NCI-H146 (cell line): ENCODE measurements at places on chromosomes 7 and 10.

GRCh38 chr10:74898201-74898976, 72.0 kb downstream of the KAT6B start:
- DNase-seq: no peak

- no peak for DNase-seq
Measured at GRCh38 chr10:92569071-92569470, 4.8 kb downstream of the IDE start.

- no peak for DNase-seq
Measured at GRCh38 chr7:157889480-157889879, 552.7 kb downstream of the DNAJB6 start.

- peak; percentile 56 for DNase-seq
Measured at GRCh38 chr10:29131952-29132547, 156.8 kb upstream of the LYZL1 start.

DNA sequence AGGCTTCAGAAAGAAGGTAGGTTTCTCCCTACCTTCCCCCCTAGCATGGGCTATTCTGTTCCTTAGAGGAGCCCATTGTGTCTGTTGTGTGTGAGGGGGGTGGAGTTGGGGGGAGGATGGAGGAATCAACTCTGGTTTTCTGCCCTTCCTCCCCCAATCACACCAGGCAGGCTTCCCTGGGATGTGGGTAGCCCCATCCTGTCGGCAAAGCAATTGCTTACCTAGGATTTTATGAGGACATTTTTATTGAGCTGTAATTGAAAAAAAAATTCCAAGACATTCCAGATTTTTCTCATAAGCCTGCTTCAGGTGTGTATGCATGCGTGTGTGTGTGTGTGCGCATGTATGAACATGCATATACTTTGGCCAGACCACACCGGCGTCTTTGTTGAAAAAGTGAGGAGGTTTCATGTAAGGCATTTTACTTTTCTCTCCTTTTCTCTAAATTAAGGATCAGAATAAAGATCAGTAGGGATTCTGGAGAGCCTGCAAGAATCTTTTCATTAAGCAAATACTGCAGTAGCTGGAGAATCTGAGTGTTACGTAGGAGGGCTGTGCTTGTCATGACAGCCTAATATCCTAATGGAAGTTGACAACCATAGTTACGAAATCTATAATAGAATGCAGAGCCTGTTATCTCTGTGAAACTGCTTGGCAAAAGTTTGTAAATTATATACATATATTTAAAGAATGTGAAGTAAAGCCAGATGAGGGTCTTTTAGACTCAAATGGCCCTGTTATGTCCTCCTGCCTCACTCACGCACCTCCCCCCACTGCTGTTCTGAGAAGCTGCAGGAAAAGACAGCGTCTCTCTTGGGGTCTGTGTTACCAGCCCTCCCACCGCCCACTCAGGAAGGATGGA, 27.3 kb upstream of the SAMD8 start:
- DNase-seq: no peak

DNA sequence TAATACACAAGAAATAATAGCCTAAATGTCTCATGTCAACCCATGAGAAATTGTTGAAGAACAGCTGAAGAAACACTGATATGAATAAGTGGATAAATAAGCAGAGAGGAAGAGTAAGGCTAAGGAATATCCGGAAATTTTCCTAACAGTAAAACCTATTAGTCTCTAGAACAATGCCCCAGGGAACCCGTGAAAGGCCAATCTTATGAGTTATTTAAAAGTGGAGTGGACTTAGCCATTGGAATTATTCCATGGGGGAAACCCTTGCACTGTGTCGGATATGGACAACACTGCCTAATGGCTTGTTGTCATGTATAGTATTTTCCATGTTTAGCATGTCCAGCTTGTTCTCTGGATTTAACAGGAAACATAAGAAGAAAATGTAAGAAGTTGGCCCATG, 217.2 kb upstream of the PLXNA4 start:
- no peak for DNase-seq

DNA sequence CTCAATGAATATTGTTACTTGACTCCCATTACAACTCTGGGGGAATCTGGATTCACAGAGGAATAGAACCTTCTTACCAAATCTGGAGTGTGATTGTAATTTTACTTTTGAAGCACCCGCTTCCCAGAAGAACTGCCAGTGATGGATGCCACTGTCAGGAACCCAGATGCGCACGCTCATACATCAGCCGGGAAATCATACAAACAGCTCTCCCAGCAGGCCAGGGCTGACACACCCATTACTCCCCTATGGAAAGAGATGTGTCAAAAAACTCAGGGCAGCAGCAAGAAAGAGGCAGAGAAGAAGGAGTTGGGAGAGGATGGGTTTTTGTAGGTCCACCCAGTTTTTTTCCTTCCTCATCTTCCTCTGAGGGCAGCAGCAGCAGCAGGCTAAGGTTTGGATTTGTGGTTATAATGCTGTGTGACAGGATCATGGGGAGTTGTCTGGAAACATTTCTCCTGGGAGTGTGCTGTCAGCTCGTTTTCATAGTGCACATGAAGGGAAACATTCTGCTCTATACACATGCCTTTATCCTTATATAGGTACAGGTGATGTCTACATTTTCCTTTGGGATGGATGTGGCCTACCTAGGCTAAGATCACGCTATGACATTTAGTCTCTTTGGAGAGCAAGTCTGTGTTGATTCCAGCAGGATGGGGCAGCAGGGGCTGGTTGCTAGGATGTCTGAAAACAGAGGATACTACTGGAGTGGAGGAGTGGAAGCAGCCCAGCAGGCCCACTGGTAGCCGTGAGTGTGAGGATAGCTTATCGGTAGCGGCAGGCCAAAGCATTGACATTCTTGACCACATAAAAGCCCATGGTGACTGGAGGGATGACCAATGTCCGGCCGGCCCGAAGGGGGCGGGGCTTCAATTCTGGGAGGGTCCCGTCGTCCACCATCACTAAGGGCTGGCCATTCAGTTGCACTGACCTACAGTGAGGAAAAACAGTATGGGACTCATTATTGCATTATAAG, 12.4 kb upstream of the HPS1 start:
- DNase-seq: no peak

DNA sequence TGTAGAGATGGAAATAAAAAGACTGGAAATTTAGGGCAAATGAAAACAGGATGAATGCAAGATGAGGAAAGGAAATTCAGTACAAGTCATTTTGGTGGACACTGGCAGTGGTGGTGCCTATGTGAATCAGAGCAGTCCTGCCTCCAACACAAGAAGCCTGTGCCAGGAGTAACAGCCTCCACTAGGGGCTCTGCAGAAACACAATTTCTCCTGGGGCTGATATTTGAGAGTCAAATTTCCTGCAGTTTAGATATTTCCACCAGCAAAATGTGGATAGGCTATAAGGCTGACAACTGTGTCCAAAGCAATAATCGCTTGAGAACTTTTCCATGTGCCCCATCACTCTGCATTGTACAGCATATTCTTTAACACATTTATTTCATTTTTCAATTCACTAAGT, 4.7 kb upstream of the PLXDC2 start:
- peak; percentile 14 for DNase-seq

DNA sequence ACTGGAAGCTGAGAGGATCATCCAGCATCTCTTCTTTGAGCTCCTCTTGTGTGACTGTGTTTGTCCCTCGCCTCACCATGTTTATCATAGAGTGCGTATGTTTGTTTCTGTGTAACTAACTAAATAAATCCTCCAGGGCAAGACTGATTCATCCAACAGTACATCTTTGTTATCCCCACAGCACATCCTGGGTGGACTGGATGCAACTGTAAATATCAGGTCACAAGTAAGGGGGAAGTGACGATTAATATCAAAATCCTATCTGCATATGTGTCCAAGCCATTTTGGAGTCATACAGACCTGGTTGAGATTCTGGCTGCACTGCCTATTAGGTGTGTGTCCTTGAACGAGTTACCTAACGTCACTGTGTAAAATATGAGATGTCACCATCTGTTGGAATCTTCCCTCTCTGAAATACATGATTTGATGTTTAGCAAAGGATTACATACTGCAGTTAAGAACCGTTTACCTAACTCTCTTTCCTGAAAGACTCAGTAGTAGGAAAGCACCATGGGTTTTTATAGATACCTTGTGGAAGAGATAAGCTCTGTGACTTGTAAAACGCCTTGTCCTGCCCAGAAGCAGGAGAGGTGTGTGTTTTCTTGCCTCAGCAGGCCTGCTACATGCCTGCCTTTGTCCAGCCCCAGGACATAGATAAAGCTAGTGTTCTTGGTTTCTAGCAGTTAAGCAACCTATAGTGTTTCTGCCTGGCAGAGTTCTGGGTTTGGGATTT, 25.8 kb downstream of the WBP1L start:
- DNase-seq: no peak

- DNase-seq: no peak
Measured at GRCh38 chr10:62734781-62735463, 69.6 kb upstream of the ADO start.

DNA sequence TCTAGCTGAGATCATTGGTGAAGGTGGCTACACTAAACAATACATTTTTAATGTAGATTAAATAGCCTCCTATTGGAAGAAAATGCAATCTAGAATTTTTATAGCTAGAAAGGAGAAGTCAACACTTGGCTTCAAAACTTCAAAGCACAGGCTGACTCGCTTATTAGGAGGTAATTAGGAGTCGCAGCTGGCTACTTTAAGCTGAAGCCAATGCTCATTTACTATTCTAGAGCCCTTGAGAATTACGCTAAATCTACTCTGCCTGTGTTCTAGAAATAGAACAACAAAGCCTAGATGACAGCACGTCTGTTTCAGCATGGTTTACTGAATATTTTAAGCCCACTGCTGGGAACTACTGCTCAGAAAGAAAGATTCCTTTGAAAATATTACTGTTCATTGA, 101.6 kb upstream of the EEPD1 start:
- no peak for DNase-seq

GRCh38 chr7:22663721-22664120, 63.3 kb upstream of the IL6 start:
- DNase-seq: no peak

DNA sequence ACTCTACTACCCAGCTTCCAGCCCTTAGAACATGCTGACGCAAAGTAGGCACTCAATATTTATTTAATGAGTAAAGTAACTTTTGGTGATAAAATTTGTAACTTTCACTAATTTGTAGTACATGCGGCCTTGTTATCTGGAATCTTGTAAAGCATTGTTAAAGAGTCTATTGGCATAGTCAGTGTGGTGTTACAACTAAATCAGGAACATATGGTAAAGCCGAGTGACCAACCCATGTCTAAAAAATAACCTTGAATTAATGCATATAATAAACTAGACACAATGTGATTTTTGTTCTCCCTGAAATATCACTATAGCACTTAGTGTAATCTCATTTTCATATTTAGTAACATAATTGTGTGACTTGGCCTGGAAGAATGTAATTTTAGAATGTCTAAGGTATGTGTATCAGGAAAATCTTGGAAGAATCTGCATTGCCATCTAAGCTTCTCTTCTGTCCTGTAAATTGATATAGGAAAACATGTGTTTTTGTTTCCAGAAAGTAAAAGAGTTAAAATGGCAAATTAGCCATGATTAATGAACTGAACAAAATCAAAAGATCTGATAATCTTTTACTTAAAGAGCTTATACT, 256.7 kb upstream of the GNAI1 start:
- DNase-seq: no peak

DNA sequence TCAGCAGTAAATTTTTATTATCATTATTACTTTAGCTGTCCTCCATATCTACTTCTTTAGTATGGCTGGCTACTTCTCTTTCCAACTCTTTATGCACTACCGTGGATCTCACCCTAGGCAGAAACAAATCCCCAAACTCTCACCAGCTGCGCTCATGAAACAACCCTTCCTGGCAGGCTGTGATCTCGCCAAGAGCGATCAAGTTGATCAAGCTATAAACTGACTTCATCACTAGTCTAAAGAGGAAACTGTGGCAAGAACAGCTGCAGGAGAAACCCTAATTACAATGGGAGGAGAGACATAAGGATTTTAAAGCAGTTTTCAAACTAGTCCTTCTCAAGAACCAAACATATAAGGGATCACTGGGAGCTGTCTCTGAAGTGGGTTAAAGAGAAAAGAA, 160.5 kb upstream of the PRSS58 start:
- DNase-seq: no peak

GRCh38 chr10:71848325-71849275, 2.5 kb downstream of the PSAP start:
- DNase-seq: no peak

- DNase-seq: no peak
Measured at GRCh38 chr7:106057204-106057961, 54.7 kb downstream of the SYPL1 start.

DNA sequence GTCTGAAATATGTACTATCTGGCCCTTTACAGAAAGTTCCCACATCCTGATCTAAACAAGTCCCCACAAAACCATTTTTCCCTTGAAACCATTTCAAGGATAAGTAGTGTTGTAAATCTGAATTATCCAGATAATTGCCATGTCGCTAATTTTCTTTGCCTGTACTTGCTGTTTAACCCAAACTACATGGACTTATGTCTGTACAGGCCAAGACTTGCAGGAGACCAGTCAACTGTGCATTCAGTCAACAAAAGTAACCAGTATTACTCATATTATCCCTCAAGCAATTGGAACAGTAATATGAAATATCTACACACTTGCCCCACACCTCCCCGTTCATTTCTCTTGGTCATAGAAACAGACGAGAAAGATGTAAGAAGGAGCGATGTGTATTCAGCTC, 347.8 kb upstream of the NFE2L3 start:
- peak; percentile 2 for DNase-seq
